ENCODE measurements at places on chromosomes 1 and 21.

DNA sequence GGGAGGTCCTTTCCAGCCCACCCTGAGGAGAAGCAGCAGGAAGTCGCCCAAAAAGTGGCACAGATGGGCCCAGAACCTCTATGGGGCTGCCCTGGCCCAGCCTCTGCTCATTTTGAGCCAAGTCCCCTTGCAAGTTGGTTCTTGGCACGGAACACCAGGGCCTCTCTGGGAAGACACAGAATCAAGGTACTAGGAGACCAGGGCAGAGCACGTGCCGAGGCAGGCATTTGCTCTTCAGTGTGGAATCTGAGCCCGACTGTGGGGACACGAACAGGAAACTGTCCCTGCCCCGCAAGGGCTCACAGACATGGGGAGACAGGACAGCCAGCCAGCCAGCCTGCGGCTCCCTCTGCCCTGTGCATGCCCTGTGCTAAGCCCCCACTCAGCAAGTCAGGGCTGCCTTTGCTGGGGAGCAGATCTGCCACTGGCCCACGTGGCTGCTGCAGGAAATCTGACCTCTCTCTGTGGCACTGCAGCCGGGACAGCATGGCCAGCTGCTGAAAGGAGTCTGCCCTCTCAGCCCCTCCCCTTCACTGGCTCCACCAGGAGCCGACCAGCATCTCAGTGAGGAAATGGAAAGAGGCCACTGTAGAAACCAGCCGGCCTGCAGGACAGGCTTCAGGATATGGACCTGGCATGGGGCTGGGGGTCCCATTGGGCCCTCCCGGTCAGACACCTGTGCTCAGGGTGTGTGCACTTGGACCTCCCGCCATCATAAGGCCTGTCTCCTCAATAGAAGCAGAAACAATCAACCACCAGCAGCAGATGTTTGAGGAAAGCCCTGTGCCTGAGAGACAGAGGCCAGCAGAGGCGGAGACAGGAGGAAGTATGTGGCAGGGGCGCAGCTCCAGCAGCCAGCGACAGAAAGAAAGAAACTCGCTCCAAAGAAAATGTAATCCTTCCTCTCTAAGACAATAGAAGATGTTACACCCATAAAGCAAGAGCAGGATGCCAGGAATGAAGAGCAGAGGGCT, 3.7 kb downstream of the ARHGEF16 start:
- peak; percentile 38 for DNase-seq

GRCh38 chr21:46477765-46478164, 19.1 kb downstream of the DIP2A start:
- no peak for DNase-seq

DNA sequence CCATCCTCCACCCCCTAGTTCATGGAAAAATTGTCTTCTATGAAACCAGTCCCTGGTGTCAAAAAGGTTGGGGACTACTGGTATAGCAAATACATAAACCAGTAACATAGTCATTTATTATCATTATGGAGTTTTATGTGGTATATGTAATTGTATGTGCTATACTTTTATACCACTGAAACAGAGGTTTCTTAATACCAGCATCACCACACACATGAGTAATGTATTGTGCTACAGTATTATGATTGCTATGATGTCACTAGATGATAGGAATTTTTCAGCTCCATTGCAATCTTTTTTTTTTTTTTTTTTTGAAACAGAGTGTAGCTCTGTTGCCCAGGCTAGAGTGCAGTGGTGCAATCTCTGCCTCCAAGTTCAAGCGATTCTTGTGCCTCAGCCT, 5.7 kb upstream of the PAXBP1 start:
- no peak for DNase-seq

DNA sequence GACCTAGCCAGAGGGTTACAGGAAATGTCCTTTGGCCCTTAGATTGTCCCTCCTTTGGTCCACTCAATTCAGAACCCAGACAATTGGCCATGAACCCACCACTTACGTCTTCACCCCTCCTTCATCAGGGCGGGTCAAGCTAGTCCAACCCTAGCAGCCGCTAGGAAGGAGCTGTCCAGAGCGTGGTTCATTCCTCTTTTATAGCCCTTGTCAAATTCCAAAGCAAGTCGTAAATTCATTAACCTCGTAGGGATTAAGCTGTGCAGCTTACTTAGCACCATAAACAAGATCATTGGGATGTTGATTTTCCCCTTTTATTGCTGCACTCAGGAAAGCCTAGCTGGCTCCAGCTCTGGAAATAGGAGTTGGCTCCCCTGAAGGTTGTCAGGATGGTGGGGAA, 90.1 kb downstream of the TMEM53 start:
- DNase-seq = peak; percentile 6

GRCh38 chr1:64502931-64503330, 33.0 kb downstream of the CACHD1 start:
- no peak for DNase-seq

DNA sequence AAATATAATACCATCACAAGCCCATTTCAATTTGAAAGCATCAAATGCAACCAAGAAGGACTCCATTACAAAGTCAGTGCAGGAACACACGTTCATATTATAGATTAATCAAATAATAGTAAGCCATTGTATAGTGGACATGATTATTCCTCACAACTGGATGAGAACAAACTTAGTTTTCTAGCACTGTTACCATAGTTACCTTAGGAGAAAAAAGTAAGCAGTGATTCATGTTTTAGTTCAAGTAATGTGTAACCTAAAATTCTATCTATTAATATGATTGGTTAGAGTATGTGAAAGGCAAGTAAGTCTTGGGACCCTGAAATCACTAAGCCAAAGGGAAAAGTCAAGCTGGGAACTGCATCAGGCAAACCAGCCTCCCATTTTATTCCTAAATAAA, 15.2 kb downstream of the SSX2IP start:
- no peak for DNase-seq

GRCh38 chr21:19704832-19705231, 1293.4 kb upstream of the NCAM2 start:
- no peak for DNase-seq

GRCh38 chr1:101847626-101848025, 149.1 kb downstream of the OLFM3 start:
- no peak for DNase-seq

DNA sequence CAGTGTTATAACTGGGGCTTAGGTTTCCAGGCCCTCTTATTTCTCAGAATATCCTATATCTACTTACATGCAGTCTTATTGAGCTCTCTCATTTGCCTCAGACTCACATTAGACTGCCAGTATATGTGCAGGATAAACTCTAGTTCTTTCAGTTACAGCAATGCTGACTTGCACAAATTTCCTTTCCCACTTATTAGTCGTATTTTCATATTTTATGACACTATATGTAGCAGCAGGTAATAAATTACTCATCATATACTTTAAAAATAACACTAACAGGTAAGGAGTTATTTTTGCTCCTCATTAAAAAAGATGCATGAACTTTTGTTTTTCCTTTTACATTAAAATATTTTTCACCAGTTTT, 65.7 kb downstream of the GADD45A start:
- DNase-seq = no peak

DNA sequence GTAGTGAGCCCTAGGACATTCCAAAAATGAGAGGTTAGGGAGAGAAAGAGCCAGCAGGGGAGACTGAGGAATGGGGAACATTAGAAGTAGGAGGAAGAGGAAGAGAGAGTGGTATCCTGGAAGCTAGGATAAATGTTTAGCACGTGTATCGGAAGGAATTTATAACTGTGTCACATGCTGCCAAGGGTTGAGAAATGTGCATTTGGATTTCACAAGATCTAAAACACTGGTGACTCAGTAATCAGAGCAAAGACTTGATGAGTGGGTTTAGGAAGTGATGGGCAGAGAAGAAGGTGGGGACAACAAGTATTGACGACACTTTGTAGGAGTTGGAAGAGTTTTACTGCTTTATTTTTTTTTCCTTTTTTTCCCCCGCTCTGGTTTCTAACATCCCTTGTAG, 193.9 kb downstream of the FMN2 start:
- no peak for DNase-seq

GRCh38 chr1:92820024-92820423, 11.8 kb upstream of the RPL5 start:
- no peak for DNase-seq

DNA sequence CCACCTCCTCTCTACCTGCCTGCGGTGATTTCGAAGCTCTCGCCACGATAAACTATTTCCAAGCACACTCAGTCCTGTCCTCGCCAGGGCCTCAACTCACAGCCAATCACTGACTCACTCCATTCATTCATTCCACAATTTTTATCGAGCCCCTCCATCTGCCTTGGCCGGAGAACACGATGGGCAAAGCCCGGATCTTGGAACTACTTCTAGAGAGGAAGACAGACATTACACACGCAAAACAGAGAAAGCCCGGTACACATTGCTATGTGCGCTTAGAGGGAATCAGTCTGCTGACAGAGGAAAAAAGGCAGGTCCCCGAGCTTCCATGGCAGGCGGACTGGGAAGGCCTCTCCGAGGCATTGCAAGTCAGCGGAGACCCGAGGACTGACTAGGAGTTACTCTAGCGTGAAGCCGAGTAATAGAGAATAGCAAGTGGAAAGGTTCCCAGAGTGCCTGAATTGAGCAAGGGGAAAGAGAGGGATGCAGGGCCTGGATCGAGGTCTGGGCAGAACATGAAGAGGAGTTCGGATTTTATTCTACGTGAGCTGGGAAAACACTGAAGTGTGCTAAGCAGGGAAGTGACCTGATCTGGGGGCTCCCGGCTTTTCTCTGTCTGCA, 54.2 kb upstream of the DNAJC6 start:
- no peak for DNase-seq

DNA sequence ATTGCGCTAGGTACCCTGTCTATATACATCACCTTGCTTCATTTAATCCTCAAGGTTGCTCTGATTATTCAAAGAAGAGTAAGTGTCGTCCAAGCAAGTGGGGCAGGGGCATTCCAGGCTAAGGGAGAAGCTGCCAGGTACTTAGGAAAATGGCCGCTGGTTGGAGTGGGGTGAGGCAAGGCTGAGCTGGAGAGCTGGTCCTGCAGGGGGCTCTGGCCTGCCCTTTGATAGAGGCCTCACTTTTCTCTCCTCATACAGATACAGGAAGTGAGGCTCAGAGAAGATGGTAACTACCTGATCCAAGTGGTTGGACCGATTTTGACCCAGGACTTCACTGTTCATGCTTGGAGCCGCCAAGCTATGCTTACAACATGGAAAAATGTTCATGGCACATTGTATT, 86.9 kb upstream of the ZBTB40 start:
- no peak for DNase-seq

- DNase-seq = no peak
Measured at GRCh38 chr21:36338975-36339374, 19.0 kb downstream of the MORC3 start.

DNA sequence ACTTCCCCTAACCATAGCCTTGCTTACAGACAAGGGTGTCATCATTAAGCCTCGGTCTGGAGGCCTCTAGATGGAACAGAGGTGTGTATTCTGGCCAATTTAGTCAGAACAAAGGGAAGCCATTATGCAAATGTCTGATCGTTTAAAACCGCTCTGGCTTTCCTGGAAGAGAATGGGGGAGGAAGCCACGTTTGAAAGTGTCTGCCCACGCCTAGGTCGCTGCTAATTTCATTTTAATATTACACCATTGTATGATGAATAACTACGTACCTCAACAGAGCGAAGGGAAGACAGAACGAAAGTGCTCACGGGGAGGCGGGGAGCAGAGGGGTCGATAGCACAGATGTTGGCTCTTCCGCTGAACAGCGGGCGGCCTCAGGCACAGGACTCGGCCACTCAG, 41.1 kb upstream of the CSF3R start:
- no peak for DNase-seq

- no peak for DNase-seq
Measured at GRCh38 chr1:24300971-24301784, 18.0 kb upstream of the GRHL3 start.

- no peak for DNase-seq
Measured at GRCh38 chr1:60763741-60764140, 318.6 kb upstream of the NFIA start.

- no peak for DNase-seq
Measured at GRCh38 chr1:199287206-199287605, 648.4 kb downstream of the PTPRC start.

DNA sequence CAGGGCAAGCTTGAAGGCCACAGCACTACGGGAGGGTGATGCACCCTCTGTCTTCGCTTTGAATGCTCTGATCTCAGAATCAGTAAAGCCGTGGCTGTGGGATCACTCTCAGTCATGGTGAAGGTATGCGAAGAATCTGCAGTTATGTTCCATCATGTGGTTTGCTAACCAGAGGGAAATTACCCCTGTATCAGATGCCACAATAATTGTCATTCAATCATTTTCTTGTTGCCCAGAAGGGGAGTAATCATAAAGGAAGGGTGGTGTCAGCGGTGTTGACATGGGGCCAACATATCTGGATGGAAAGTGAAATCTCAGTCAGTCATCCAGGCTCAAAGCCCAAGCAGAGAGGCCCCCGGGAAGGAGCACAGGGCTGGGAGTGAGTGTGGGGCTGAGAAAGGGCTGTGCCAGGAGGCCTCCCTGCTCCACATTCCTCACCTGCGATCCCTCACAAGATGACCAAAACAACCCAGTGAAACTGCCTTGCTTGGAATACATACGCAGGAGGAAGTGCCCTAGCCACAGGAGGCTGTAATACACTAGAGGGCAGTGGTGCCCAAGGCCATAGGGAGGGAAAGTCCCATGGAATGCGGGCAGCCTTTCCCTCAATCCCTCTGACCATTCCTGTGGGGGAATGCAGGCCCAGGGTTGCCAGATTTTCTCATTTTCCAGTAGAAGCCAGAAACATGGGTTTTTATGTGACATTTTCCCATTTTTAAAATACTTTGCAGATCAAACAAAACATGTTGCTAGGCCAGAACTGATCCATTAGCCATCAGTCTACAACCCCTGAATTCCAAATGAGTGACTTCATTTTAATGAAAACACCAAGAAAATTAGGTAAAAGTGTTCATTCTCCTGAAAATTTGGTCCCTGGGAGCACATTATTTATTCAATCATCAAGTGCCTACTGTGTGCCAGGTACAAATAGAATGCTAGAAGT, 95.7 kb upstream of the VANGL1 start:
- peak; percentile 54 for DNase-seq

GRCh38 chr1:30317921-30318320, 405.5 kb downstream of the MATN1 start:
- DNase-seq = no peak

DNA sequence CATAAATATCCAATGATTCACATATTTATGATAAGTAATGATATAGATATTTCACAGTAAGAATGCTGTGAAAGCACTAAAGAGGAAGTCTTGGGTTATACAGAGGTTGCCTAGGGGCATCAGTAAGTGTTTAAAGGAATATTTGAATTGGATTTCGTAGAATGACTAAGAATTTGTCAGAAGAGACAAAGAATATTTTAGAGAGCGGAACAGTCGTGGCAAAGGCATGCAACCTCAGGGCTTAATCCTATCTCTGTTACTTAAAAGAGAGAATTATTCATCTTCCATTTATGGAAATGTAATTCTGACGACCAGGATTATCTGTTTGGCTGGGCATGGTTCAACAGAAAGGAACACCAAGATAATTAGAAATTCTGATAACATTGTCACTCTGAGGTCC, 171.9 kb upstream of the NR5A2 start:
- DNase-seq = no peak
